ENCODE measurements at places on chromosomes 3 and 15.

GRCh38 chr3:27632431-27633223 is 89.5 kb downstream of the EOMES start:
- DNase-seq: no peak

DNA sequence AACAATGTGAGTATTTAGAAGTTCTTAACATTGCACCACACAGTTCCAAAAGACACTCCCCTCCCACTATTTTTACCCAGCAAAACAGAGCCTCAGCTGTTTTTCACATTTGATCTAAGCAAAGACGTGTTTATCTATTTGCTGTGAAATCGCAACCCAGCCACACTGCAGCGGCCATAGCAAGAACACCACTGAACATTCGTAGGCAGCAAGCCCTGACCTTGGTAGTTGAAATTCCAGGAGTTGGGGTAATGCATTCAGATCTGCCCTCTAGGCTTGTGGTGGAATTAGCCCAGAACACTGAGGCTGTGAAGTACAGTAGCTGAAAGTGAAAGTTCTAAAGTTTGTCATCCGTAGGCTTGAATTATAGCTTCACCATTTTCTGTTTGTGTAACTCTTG is 17.1 kb upstream of the SLC24A5 start:
- DNase-seq: no peak

- peak; percentile 34 for DNase-seq
Measured at GRCh38 chr15:78618490-78618934, 2.3 kb downstream of the CHRNA3 start.

- DNase-seq: no peak
Measured at GRCh38 chr3:152964911-152965609, 130.1 kb downstream of the P2RY1 start.

DNA sequence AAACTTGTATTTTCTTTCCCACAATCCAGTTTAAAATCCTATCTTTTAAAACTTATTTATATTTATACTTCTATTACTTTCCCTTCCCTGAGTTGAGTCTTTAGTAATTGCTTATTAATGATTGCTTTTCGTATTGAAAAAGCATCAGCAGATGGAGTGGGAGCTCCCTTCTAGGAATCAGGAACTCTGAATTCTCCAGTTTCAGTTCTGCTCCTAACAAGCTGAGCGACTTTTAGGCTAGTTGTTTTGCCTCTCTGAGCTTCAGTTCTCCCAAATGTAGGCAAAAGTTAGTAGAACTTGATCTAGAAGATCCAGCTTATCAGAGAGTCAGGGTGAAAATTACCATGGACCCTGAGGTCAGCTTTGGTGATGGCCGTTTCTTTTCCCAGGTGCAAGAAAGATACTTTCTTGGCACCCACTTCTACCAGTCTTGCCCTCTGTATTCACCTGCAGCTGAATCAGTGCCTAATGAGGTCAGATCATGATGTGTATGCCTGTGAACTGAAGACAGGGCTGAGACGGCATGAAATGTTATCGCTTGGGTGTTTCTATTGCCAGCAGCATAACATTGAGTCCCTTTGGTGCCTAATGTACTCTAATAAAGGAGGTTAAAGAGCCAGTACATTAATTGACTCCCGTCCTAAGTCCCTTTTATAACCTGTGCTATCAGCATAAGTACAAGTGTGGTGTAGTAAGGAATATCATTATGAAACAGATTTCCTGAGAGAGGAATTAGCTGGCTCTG is 194.5 kb upstream of the TBC1D5 start:
- peak; percentile 57 for DNase-seq

DNA sequence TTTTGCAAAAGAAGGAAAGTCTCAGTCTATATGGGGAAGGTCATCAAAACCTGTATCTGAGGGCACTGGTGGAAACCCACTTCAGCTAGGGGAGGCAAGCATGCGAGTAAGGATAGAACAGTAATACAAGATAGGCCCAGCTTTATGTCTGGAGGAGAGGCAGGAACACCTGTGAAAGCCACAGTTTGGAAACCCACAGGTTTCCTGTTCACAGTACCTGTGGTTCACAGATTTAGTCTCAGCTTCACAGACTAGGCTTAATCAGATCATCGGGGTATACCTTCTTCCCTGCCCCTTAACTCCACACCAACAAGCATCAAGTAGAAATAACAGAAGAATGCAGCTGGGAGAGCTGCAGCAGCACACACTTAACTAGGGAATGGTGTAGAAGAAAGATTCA is 36.2 kb downstream of the C2CD4B start:
- no peak for DNase-seq

GRCh38 chr3:156483426-156483825 is 71.5 kb downstream of the SSR3 start:
- no peak for DNase-seq

GRCh38 chr3:184952671-184953070 is 140.7 kb downstream of the VPS8 start:
- no peak for DNase-seq

DNA sequence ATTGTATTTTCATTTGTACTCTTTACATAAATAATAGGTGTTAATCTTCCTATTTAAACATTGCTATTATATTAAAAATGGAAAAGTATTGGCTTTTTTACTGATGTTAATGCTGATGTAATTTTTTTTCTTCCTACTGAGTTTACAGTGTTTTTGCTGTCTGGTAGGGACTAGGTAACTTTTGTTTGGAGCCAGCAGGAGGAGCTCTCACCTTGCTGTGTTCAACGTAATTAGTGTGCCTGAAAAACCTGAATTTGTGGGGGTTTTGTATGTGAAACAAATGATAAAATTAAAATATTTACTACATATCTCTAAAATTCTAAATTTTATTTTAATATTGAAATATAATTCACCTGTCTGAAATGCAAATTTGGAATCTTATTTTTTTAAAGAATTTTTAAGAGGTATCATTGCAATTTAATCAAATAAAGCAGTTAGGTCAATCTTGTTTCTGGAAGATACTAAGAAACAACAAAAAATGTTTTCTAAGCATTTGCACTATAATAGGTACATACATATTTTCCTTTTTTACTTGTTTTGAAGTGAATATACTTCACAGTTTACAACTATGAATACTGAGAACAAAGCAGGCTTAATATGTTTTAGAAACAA is 48.8 kb downstream of the EPHA6 start:
- DNase-seq: peak; percentile 4

- no peak for DNase-seq
Measured at GRCh38 chr3:133831966-133832801, 26.6 kb downstream of the SRPRB start.

DNA sequence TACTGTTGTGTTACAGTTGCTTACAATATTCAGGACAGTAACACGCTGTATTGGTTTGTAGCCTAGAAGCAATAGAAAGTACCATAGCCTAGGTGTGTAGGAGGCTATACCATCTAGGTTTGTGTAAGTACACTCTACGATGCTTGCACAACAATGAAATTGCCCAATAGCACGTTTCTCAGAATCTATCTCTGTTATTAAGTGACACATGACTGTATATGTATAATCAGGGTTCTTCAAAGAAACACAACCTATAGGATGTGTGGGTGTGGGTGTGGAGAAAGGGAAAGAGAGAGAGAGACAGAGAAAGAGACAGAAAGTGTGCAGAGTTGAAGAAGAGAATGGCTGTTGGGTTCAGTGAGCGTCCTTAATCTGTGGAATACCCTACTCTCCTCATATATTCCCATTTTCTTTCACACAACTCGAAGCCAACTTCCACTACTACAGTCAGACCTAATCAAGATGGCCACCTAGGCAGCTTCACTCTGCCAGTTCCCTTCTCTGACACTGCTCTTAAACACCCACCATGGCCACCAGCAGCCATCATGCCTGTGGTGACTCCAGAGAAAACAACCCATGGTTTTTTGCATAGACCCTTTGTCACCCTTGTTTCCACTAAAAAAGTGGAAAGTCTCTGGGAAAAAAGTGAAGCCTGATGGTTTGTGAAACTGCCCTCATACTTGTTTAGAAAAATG is 5.8 kb upstream of the PPP4R2 start:
- no peak for DNase-seq

GRCh38 chr15:66008940-66009562 is 139.8 kb downstream of the RAB11A start:
- DNase-seq: no peak

- no peak for DNase-seq
Measured at GRCh38 chr3:188200481-188200880, 46.5 kb downstream of the LPP start.

- no peak for DNase-seq
Measured at GRCh38 chr3:102193255-102193654, 241.6 kb upstream of the ZPLD1 start.

DNA sequence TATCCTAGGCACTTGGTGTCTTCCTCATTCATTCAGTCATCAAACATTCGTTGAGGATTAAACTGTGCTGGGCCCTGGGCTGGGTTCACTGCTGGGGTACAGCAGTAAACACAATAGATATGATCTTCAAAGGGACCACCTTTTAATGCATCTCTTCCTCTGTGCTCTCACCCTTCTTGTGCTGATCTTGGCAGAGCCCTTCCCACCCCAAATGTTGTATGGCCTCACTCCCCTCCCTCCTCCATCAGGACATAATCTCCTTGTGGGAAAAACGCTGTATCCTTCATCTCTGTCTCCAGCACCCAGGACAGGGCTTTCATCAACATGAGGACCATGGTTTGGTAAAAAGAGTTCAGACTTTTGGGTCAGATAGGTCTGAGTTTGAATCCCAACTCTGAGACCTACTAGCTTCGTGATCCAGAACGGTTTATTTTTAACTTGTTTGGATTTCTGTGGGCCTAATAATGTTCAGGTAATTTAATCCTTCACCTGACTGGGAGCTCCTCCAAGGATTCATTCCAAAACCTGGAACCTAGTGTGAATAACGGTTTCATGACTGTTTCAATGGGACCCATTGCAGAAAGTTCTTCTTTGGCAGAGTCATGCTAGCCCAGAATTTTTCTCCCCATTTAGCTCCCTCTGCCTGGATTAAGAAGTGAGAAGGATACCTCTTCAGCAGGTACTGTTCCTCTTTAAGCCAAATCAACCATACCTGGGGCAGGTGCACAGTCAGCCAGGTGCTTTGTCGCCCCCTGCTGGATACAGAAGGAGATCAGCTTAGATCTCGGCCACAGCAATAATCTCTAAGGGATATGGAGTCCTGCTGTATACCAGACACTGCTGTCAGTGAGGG is 5.2 kb upstream of the WNT7A start:
- peak; percentile 5 for DNase-seq

GRCh38 chr15:89813381-89814111 is 1.1 kb downstream of the ANPEP start:
- no peak for DNase-seq

DNA sequence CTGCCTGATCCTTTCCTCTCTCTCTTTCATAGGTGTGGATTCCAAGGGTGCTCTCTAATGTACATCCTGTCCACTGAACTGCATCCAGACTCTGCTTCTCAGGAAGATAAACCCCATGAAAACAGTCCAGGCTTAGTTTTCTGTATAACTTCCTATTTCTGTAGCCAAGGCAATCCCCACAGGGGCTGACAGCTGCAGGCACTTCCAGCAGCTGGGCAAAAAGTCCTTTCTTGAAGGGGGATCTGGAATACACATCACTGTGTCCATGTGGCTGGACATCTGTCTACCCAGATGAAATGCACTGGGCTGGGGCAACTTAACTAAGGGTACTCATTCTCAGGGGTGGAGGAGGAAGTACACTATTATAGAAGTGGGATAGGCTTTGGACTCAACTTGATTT is 72.2 kb downstream of the NR1D2 start:
- no peak for DNase-seq

GRCh38 chr3:108311797-108312196 is 15.4 kb downstream of the HHLA2 start:
- DNase-seq: no peak

GRCh38 chr3:151305060-151305774 is 11.4 kb downstream of the GPR87 start:
- DNase-seq: no peak

DNA sequence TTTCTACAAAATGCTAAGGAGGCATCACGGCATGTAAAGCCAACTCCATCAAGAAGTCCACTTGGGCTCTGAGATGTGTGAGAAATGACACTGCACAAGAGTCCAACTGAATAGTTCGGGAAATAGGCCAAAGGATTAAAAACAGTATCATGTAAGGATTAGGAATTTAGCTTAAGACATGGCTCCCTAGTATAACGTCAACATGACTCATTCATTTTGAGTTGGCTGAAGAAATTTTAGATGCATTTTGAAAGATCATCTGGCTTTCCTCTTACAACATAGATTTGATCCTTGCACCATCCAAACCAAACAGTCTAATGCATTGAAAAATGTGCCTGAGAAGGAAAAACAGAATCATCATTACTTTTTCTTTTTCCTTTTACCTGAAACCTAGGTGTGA is 109.3 kb upstream of the MME start:
- DNase-seq: no peak

- DNase-seq: no peak
Measured at GRCh38 chr15:78045189-78045588, 32.3 kb downstream of the TBC1D2B start.

DNA sequence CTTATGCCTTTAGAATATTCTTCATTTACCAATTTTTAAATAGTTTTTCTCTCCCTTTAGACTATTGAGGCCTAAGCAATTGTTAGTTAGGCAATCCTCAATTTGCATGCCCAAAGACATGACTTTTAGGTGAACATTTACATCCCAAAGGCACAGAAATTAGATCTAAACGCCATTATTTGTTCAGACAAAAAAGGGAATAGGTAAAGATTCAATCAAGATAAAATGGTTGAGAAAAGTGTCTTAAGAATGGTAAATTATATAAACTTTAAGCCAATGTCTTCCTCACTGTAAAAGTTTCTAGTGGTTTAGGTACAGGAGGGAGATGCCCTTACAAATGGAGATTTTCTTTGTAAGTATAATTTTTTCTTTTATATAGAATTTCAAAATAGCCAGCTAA is 50.2 kb upstream of the MME start:
- DNase-seq: no peak

DNA sequence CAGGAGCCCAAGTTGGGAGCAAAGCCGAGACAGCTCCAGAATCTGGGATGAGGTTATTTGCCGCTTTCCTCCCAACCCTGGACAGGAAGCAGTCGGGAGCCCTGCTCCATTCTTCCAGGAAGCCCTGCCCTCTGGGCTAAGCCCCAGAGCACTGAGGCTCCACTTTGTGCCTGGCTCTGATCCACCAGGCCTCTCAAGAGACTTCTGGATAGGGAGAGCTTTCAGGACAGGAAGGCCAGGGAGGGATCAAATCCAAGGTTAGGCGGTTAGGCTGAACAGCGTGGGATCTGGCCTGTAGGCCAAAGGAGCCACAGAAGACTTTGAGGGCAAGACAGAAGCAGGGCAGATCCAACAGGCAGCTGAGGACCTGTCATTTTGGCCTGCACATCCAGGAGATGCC is 835 bp downstream of the STOML1 start:
- DNase-seq: no peak

DNA sequence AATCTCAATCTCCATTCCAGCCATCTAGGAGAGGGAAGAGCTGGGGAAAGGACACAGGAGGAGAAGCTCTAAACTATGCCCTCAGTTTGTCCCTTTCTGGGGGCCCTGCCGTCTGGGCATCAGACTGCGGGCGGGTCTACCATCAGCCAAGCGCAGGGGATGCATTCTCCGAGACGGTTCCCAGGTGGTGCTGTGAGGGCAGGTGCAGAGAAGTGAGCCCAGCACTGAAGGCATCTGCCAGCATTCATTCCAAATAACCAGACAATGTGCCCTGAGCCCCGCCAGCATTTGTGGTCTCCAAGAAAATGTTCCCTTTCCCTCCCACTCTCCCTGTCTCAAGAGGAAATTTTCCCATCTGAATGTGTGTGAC is 265.7 kb downstream of the XXYLT1 start:
- DNase-seq: no peak

Data from NCI-H1930 (cell line).